Hypothalamus (tissue), 51 donors: ENCODE measurements at places on chromosomes 4 and X.

- no peak for DNase-seq
These were observed 129.1 kb upstream of the STIM2 start for GRCh38 chr4:26731351-26732035.

DNA sequence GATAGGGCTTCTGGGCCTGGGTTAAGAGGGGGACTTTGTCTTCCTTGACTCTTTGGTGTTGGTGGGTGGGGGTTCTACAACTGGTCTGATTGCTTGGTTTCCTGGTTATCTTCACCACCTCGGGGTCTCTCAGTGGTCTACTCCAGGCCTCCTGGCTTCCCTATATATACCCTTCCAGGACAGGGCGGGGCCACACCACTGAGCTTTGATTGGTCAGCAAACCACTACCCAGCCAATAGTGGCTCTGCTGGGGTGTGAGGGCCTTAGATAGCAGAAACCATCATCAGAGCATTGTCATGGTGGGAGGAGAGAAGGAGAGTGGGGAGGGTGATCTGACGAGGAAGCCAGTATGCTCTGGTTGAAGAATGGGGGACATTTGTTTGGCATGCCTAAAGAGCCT lies 14.4 kb upstream of the MAGEA1 start:
- DNase-seq, result no peak

DNA sequence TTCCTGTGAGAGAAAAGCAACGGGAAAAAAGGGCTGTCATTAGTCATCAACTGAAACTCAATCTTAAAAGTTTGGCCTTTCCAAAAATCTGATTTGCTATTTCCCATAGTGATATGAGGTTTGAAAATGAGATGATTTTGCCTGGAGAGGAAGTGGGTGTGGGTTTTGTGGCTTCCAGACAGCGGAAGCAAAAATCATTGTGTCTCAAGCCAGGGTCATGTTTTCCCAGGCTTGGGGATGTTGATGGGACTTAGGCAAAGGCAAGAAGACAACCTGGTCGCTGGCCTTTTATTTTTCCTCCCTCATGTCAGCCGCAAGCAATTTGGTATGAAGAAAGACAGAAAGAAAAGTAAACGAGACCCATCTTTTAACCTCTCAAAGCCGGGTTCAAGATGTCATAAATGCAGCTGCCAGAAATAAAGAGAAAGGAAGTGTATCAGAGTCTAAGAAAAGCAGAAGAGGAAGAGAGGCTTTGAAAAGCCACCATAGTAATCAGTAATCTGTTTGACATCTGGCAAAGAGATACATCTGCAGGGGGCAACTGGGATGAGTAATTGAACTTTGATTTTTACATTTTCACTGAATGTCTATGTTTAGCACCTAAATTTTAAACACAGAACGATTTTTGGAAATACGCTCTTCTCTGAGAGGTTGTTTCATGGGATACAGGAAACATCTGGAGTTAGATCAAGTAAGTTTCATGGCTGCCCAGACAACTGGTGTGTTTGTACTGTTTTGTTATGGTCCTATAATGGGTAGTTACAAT lies 521.6 kb upstream of the SLIT2 start:
- no peak for DNase-seq

GRCh38 chrX:14489437-14489836 lies 39.9 kb upstream of the GLRA2 start:
- DNase-seq, result no peak

- DNase-seq, result no peak
These were observed 2407.1 kb downstream of the ARAP2 start for GRCh38 chr4:33837043-33837838.

GRCh38 chr4:74671080-74671698 lies 123.1 kb downstream of the BTC start:
- DNase-seq, result no peak

DNA sequence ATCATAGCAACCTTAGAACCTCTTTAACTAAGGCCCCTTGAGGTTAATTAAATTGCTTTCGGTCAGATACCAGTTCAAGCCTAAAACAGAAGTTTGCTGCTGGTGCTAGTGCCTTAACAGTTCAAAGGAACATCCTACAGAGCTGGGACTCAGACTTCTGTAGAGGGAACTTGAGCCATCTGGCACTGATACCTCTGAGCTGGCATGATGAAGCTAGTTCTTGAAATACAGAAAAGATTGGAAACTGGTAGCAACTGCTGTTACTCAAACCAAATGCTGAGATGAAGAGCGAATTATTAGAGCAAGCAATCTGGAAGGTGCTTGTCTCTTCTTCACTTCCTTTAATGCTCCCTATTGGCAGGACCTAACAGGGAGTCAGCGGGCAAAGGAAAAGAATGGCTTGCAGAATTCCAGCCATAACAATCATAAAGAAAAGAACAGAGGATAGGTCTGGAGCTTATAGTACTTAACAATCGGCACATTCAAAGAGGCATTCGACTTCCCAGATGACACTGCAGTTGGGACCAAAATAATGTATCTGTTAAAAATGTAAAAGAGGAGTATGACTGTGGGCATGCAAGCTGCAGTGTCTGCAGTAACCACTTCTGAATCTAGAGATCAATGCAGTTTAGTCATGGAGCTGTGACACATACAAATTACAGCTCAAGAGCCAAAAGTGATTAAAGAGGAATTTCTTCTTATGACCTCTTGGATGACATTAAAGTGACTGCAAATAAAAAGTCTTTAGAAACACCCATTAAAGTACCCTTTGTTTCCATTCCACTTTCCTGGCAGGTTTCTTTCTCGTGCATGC lies 298.9 kb downstream of the PDGFC start:
- no peak for DNase-seq

DNA sequence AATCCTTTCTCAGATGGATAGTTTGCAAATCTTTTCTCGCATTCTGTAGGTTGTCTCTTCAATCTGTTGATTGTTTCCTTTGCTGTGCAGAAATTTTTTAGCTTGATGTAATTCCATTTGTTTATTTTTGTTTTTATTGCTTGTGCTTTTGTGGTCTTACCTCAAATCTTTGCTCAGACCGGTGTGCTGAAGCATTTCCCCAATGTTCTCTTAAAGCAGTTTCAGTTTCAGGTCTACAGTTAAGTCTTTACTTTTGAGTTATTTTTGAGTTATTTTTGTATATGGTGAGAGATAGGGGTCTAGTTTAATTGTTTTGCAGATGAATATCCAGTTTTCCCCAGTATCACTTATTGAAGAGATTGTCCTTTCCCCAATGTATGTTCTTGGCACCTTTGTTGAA lies 18.2 kb upstream of the SLC25A14 start:
- no peak for DNase-seq

- DNase-seq, result no peak
These were observed 214.1 kb upstream of the ANXA3 start for GRCh38 chr4:78337244-78338020.

DNA sequence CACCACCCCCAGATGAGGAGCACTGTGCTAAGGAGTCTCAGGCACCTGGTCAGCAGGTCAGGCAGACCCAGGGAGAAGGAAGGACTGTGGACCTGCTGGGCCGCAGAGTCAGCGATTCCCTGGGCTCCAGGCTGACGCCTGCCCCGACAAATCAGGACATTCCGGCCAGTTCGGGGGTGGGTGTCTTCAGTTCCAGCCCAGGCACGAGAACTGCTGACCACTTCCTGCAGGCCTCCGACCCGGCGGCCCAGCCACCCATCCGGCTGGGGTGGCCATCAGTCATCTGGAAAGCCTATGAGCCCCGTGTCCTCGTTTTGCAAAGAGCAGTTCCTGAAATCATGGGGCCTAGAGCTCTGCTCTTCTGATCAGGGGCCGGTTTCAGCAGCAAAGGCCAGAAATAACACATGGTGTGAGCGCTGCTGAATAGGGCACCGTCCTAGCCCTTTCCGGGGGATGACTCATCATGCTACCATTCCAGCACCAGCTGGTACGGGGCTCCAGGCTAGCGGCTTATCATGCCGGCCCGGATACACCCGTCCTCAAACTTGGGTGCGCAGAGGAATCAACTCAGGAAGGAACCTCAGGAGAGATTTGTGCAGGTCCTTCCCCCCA lies 7.8 kb upstream of the SH3TC1 start:
- peak; percentile 42 for DNase-seq

GRCh38 chrX:97563531-97564133 lies 679.9 kb downstream of the RPA4 start:
- peak; percentile 1 for DNase-seq

- DNase-seq, result no peak
These were observed 443.3 kb downstream of the GBA3 start for GRCh38 chr4:23135792-23136645.

GRCh38 chrX:45850775-45851433 lies 650.2 kb upstream of the DIPK2B start:
- no peak for DNase-seq
